ENCODE measurements at places on chromosomes 13 and 19. TPM values are rescaled to one million over a fixed set of nuclear protein-coding genes. Genes with fewer than 3 reads are reported as not detected.

Gene REEP6
- 1.2 TPM for total RNA-seq

DNA sequence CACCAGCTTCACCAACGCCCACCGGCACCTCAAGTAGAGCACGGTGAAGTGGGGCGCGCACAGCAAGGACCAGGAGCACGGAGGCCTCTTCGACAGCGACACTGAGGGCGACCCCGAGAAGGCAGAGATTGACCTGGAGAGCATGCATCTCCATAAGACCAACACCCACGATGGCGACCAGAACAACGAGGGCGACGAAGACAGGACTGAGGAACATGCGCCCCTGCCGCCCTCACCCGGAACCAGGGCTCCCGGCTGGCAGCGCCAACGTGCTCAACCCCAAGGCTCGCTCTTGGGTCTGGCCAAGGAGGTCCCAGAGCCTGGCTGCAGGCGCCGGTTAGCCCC, 18.5 kb upstream of the RNF17 start:
- DNase-seq, result no peak

Gene RDH8
- not detected for total RNA-seq

GRCh38 chr13:33326246-33326645, 40.7 kb upstream of the STARD13 start:
- DNase-seq, result no peak

Gene SLC25A42
- 4.9 TPM for total RNA-seq

DNA sequence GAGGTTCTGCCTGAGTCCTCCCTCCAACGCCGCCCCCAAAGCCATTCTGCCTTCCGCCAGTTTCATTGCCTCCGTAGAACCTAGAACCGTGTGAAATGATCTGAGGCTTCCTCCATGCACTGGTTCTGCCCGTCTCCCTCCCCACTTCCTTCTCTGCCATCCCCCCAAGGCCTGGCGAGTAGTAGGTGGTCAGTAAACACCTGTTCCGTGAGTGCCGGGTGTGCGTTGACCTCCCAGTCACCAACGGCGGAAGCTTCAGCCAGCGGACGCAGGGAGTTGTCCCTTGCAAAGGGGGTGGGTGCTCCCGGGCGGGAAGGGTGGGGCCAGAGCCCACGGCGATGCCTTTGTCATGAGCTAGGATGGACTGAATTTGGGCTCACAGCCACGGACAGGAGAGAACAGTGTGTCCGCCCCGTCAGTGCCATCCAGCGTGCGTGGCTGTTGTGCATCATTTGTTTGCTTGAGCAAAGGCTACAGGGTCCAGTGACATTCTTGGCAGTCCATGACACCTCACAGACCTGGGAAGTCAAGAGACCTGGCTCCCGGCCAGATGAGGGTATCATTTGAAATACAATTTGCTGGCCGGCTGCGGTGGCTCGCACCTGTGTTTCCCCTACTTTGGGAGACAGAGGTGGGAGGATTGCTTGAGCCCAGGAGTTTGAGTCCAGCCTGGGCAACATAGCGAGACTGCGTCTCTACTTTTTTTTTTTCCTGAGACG, 43.1 kb downstream of the NFIC start:
- DNase-seq, result no peak

Gene AP1M2
- not detected for total RNA-seq

DNA sequence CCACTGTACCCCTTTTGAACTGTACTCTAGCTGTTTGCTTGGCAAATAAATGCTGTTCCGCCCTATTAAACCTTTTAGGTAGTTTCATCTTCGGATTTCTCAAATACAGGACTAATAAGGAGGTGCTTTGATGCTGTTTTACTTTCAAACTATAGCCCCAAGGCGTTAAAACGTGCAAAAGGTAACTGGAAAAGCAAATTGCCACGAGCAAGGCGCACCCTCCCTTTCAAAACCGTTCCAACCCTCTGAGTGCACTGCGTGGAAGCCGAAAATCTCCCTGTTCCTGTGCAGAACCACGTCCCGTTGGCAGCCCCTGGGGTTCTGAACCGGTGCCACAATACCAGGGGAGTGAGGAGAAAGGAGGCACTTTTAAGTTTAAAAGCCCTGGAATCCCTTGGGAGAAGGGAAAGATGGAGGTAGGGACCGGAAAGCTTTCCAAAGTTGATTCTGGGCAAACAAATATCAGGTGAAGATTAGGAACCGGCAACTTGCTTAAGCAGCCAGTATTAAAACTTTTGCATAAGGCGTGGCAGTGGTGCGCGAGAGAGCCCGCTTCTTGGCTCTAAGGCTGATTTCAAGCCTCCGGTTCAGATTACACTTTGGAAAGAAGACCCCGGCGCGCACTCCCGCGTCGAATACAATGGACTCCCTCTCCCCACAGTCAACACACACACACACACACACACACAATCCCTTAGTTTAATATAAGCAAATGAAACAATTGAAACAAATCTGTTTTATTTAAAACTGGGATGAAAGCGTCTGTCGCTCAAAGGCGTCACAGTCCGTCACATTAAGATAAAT, 9.5 kb downstream of the POU4F1 start:
- DNase-seq, result no peak

- no peak for DNase-seq
Observed at GRCh38 chr13:40668335-40668734, 1.9 kb upstream of the FOXO1 start.

- no peak for DNase-seq
Observed at GRCh38 chr13:27472941-27473340, 22.6 kb upstream of the MTIF3 start.

Gene LENG9
- total RNA-seq, result 5.1 TPM

Measured in posterior vena cava (tissue), 2 donors.